SK-N-DZ (cell line): ENCODE measurements at places on chromosomes 3 and 15.

- DNase-seq = no peak
Measured at GRCh38 chr3:95449841-95450240, 1364.6 kb upstream of the EPHA6 start.

DNA sequence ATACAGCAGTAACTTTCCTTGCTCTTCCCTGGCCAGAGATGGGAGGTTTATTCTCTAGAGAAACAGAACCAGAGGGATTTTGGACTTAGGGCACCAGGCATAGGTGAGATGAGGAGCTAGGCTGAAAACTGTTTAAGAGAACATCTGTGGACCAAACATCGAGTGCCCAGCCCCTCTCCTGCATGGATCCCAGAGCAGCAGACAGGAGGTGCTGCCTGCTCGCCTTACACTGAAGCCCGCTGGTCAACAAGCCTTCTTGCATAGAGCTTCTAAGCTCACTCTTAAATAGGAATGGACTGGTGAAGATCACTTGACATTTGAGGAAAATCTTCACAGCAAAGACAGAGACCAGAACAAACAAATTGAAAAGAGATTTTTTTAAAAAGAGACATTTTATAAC is 41.2 kb downstream of the PARP15 start:
- DNase-seq = peak; percentile 11

DNA sequence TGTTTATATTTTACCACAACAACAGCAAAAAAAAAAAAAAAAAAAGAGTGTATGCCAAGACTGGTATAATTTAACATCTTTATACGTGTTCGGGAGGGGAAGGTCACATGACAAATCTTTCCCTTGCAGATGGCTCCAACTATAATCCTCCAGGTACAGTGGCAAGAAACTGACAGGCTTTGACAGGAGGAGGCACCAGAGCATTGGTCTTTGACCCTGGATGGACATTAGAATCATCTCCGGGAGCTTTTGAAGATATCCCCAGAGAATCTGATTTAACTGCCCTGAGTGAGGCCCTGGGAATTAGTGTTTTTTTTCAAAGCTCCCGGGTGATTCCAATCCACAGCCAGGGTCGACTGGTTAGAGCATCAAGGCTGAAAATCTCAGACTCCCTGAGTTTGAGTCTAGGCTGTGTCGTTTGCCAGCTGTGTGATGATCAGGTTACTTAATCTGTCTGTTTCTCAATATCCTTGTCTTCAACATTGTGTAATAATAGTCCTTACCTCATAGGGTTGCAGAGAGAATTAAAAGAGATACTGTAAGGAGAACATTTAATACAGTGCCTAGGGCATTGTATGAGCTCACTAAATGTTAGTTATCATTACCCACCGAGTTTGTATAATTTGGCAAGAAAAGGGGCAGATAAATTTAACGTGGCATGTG is 8.9 kb upstream of the SEMA5B start:
- peak; percentile 66 for DNase-seq

GRCh38 chr15:71245588-71245987 is 130.3 kb downstream of the THSD4 start:
- DNase-seq = no peak

DNA sequence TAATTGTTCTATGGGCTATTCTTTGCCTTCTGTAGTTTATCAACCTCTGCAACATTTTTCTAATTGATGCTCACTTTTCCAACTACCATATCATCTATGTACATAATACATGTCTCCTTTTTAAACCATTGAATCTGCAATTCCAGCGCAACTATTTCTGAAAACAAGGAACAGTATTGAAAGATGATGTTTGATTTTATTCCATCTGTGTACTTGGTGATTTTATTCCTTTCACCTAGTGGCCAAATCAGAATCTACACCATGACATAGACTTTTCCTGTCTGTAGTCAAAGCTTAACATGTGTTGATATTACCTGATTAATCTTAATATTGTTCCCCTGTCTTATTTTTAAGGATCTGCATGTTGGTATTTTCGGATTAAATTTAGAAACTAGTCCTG is 13.0 kb downstream of the NKTR start:
- DNase-seq = no peak

- no peak for DNase-seq
Measured at GRCh38 chr15:61994216-61994615, 66.0 kb downstream of the VPS13C start.

DNA sequence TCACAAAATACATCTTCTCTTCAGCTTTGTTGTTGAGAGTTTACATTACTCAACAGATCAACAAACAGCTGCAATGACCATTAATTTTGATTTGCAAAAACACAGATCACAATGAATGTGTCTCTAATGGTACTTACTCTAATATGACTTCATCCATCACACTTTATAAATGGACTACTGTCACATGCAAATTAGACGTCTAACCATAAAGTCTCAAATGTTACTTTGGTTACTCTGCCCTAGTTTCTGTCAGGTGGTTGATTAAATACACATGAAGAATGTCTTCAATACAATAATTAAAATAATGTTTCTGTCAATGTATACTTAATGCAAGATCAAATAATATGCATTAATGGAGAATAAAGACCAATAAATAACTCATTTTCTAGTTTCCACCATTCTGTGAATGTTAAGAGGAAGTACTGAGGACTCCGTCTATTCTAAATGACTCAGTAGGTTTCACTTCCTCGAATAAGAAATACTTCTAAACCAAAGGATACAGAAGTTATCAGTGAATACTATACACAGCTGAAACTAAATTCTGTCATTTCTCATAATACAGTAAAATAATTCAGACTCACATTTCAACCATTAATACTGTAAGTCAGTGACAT is 145.8 kb downstream of the CBLB start:
- DNase-seq = no peak

GRCh38 chr3:106067711-106068110 is 198.9 kb upstream of the CBLB start:
- no peak for DNase-seq

- DNase-seq = no peak
Measured at GRCh38 chr15:75578173-75578947, 755 bp downstream of the PTPN9 start.

GRCh38 chr15:41917767-41918430 is 24.0 kb upstream of the SPTBN5 start:
- no peak for DNase-seq

DNA sequence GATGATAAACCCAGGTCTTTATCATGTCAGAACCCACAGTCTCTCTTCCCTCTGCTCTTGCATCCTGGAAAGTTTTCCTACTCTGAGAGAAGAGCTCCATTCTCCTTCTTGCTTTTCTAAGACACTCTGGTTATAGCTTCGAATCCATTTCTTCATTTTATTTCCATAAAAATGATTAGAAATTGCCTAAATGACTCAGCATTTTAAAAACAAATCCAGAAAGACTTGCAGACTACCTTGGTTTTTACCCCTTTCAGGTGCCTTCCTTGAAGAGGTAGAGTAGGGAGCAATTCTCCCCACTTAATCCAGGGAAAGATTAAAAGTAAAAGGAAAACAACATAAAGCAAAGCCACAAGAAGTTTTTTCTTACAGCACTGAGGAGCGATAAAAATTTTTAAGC is 1256.0 kb downstream of the ROBO1 start:
- DNase-seq = no peak

DNA sequence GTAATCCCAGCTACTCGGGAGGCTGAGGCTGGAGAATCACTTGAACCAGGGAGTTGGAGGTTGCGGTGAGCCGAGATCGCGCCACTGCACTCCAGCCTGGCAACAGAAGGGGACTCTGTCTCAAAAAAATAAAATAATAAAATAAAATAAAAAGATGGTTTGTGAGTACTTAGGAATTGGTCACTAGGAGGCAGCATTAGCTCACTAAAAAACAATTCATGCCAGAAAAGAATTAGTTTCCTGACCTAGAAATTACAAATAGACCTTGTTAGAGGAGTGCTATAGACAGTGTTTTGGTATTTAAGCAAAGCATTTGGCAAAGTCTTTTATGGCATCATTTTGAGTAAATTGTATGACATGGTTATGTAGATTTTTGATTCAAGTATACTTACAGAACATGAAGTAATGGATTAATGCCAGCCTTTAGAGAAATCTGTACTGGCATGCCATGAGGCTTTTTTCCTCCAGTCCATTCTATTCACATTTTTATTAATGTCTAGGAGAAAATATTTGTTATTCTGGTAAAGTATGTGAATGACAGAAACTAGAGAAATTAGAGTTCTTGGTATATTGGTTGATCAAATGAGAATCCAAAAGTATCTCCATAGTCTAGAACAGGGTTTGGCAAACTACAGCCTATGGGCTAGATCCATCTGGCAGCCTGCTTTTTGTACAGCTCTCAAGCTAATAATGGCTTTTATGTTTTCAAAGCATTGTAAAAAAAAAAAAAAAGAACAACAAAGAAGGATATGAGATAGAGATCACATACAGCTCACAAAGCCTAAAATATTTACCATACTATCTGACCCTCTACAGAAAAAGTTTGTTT is 81.6 kb downstream of the LRRC49 start:
- DNase-seq = no peak

DNA sequence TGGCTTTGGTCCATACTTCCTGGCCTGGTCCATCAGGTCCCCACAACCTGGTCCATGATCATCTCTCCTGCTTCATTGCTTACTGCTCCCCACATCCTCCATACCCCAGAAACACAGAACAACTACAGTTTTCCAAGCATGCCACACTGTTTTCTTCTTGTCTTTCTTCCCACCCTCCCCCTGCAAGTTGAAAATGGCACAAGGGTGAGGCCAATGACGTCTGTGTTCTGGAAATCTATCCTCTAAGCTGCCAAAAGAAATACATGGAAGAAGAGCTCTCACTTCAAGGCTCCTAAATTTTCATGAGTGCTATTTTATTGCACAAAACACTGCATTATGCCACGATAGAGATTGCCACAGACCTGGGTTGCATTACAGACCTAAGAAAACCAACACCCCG is 404.4 kb downstream of the VPS13C start:
- no peak for DNase-seq

GRCh38 chr15:86645925-86646500 is 566.3 kb downstream of the AGBL1 start:
- DNase-seq = no peak

DNA sequence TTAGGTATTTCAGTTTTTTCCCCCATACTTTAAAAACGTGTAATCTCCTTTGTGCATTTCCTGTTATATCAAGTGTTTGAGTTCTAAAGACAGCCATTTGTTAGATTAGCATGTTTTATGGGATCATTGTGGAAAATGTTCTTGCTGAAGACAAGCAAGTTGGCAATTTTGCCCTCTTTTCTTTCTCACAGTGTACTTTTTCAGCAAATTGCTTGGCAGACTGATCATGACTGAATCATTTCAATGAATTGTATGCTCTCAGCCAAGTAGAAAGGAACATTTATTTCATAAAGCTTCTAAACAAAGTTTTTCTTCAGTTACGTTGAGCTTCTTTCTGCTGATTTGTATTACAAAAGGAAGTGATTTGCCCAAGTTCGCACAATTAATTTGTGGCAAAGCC is 51.6 kb downstream of the ATG7 start:
- DNase-seq = no peak

DNA sequence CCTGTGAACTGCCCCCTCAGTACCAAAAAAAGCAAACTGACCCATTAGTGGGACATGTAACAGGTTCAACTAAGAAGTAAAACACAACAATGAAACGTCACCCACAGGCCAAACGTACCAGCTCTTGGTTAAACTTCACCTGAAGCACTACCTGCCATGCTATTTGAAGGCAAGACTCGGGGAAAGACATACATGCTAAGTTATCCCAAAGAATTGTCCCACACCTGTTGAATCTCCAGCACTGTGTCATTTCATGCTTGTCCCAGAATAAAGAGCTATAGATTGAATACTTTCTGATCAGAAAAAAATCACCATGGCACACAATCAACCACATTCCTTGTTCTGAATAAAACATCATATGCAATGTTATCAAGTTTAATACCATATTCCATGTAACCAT is 195.4 kb upstream of the WNT5A start:
- no peak for DNase-seq

DNA sequence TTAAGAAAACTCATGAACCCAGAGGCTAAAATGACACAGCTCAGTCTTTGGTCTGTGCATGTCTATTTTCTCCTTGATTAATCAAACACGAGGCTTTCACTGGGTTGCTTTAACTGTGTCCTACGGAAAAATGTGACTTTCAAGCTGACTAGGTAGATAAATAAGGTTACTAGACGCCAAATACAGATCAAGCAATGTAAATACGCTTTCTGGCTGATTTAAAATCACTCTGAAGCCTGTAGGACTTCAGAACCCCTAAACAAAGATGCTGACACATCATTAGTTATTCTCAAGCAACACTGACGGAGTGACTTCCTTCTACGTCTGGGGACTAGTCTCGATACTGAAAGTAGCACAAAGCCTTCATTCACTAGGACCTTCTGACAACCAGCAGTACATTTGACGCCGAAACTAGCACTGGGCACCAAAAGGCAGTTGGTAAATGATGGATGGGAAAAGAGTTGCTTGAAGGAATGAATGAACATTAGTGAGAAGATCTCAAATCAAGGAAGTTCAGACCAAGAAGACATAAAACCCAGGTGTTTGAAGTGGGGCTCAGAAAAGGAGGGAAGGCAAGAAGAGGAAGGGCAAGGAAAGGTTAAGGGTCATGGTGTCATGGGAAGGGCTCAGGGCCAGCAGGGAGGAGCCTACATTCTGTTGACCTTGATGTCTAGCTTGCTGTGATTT is 67.1 kb upstream of the CDV3 start:
- DNase-seq = no peak

GRCh38 chr15:31060429-31061140 is 40.9 kb downstream of the TRPM1 start:
- DNase-seq = no peak

GRCh38 chr15:71707230-71708050 is 102.9 kb upstream of the NR2E3 start:
- no peak for DNase-seq

DNA sequence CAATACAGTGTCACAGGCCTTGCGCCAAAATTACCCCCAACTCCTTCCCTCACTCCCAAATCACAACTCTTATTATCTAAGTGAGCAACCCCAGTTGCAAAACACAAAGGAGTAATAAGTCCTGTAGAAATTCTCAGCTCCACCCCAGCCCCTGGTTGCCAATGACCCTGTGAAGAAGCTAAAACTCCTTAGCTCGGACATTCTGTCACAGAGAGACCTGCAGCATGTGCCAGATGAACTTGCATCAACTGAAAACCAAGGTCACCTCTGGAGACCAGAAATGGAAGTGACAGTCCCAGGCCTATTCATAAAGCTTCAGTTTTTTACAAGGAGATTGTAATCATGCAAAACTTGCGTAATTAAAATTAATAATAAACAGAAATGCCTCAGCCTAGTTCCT is 55.2 kb downstream of the RBPMS2 start:
- no peak for DNase-seq
